Kidney (tissue), 22 donors: ENCODE measurements at places on chromosomes 11 and 22. TPM values are rescaled to one million over a fixed set of nuclear protein-coding genes. Genes with fewer than 3 reads are reported as not detected.
A peak's percentile ranks its signal among the peaks of the same experiment; 100 is the strongest.

The OR2AG2 gene
- polyA plus RNA-seq: not detected

The MICAL3 gene
- 5.0 TPM for polyA plus RNA-seq

DNA sequence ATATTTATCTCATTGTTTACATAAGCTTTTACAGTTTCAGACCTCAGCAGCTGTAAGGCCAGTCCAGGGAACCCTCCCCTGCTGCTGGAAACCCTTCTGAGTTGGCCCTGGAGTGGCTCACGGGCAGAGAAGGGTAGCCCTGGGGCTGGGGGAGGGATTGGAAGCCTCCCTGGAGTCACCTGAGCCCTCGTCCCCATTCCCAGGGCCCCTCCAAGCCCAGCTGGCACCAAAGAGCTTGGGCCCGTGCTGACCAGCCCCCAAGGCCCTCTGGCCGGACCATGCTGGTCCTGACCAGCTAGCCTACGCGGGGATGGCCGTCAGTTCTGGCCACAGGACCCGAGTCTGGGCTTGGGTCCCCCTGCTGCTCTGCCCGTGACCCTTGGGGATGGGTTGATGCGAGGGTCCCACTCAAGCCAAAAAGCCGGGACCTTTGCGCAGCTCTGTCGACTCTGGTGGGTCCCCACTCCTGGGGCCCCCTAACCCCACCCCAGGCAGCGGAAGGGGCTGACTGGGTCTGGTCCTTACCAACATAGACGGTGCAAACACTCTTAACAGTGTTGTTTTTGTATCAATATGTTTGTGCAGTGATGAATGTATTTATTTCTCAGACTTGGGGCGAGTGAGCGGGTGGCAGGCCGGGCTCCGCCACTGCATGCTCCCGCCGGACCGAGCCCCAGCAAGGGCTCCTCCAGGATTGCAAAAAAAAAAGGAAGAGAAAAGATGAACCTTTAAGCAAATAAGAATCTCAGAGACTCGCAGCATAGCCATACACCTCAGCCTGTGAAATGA, 17.5 kb upstream of the TMEM191C start:
- no peak for DNase-seq

GRCh38 chr11:69198891-69199582, 43.3 kb downstream of the SMIM38 start:
- DNase-seq: no peak

GRCh38 chr11:66879000-66879399, 22.1 kb downstream of the LRFN4 start:
- peak; percentile 61 for DNase-seq

DNA sequence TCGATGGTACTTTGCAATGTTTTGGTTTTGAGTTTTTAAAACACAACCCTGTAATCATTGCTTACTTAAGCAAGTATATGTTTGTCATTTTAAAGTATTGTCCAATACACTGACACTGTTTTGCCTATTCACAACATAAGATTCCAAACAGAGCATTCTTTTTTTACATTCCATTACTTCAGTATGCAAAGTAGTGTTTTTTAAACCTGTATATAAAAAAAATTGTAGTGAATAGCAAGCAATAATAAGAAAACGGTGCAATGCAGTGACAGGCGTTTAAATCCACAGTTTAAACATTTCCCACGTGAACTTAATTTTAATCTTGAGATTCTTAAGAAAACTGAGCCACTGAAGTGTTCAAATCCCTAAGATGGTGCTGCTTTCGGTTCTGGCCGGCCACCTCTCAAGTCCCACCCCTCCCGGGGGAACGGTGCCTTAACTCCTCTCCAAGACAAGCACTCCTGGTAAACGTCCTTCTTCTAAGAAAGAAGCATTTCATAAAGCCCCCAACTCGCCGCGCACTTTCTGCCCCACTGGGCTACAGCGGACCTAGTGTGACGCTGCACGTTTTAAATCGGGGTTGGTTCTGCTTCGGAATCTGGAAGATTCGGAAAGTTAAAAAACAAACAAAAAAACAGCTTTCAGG, 2.9 kb downstream of the PGR start:
- DNase-seq: peak; percentile 41

- no peak for DNase-seq
Observed at GRCh38 chr11:20156876-20157613, 3.2 kb downstream of the DBX1 start.

GRCh38 chr11:27653990-27654758, 46.1 kb downstream of the BDNF start:
- DNase-seq: no peak

DNA sequence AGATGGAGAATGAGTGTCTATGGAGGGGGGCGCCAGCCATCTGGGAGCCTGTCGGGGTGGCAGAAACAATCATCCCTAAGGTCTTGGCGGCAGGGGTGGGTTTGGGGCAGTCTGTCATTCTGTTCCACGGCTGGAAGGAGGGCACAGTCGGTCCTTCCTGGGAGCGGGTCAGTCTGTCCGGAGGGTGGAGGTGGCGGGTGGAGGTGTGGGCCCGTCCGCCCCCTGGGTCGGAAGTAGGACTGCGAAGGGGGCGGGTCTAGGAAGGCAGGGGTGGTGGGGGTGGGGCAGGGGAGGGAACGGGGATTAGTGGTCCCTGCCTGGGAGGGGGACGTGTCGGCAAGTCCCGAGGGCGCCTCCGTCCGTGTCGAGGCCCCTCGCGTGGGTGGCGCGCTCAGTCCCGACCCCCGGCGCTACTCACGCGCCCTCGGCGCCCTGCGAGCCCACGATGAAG, 461 bp downstream of the TBC1D10A start:
- peak; percentile 81 for DNase-seq
